ENCODE measurements at places on chromosomes 3 and 15.

DNA sequence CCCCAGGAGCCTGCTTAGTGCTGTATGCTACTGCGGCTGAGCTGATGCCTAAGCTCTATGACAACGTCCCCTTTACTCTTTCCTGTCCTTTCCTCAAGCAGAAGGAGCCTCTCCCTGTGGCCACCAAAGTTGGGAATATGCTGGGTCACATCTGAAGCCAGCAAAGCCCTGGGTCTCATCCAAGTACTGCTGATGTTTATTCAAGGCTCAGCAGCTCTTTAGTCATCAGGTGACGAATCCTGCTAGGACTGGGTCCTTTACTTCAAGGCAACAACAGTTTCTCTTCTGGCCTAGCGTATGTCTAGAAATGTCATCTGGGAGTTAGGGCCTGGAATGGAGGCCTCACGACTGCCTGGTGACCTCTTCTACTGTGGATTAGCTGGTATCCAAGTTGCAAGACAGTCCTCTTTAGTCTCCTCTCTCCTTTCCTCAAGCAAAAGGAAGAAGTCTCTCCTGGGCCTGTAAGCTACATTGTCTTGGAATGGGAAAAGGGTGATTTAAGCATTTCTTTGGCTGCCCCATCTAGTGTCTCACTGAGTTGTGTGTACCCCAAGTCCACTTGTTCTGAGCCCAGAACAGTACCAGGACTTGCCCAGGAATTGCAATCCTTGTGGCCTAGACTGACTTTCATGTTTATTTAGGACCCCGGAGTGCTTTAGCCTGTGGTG, 63.9 kb downstream of the TNFAIP8L3 start:
- DNase-seq: no peak

- no peak for DNase-seq
Observed at GRCh38 chr3:116059421-116060096, 385.7 kb downstream of the LSAMP start.

- DNase-seq: no peak
Observed at GRCh38 chr15:26772154-26773066, at the start of gene GABRB3. Gene GABRB3, minus strand, starts transcription at chr15:26773066.

DNA sequence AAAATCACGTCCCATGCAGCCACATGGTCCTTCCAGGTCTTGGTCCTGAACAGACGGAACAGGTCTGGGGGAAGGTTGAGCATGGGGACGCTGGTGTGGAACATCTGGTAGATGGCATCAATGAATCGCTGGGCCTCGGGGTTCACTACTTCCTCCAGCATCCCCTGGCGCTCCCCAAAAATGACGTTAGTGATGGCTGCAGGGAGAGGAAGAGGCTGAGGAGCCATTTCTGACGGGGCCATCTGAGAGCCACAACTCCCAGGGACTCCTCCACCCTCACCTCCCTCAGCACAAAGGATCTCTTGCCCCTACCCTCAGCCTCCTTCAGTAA, 23.7 kb downstream of the CYP11A1 start:
- no peak for DNase-seq

DNA sequence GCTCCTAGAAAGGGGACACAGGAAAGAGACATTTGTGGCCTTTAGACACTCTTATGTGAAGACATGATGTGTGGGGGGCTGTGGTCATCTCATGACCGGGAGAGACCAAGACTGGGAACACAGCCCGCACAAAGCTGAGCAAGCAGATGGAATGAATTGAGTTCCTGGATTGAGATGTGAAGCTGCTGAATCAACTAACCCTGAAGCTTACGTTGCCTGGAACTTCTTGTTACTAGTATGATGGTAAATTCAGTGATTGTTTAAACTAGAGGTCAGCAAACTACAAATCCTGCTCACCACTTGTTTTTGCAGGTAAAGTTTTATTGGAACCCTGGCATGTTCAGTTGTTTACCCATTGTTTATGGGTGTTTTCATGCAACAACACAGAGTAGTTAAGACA, 83.4 kb upstream of the BHLHE40 start:
- no peak for DNase-seq

- DNase-seq: no peak
Observed at GRCh38 chr15:58384667-58385066, 47.1 kb upstream of the LIPC start.

DNA sequence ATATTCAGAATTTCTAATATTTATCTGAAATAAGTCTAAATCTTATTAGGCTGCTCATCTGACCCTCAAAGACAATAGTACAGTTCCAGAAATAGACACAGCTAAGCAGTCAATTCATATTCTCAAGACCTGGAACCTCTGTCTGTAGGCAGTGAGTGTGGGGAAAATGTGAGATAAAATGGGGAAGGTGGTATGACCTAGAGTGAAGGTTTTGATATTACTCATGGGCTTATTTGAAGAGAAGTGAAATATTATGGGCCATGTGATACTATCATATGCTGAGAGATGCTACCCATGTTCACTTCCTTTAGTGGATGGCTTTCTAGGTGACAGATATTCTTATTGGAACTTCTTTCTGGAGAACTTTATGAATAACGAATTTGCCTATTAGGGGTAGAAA, 33.5 kb downstream of the TGFBR2 start:
- DNase-seq: peak; percentile 69

- no peak for DNase-seq
Observed at GRCh38 chr3:81516042-81516441, 245.4 kb downstream of the GBE1 start.

GRCh38 chr3:74591946-74592345, 22.5 kb downstream of the CNTN3 start:
- peak; percentile 33 for DNase-seq

DNA sequence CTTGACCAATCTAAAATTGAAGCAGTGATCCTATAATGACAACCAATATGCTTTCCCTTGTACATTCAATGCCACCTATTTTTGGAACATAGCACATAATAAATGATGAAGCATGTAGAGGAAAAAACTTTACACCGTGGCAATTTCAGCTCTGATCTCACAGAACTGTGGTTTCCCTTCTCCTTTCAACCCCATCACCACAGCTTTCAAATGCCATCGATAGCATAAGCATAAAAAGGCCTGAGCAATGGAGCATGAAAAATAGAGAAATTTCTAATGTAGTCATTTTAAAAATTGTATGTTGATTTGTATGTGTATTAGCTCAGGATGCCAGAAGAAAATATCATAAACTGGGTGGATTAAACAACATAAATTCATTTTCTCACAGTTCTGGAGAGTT, 406.0 kb upstream of the TMCO5A start:
- DNase-seq: no peak

- no peak for DNase-seq
Observed at GRCh38 chr3:29850641-29851040, 569.8 kb downstream of the RBMS3 start.

DNA sequence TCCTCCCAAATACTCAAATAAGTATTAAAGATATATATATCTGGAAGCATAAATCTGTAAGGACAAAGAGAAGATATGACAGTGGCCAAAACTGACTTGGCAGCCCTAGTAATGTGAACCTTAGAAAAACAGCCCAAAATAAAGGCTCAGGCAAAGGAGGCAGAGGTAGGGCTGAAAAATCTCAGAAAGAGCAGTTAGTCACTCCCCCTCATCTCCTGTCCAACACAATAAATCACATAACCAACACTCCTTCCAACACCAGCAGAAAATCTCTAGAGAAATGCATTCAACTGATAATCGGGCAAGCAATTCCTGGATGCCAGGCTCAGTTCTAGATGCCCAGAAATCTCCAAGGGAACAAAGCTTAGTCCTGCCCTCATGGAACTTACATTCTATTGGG, 22.1 kb upstream of the CHRM5 start:
- DNase-seq: no peak

GRCh38 chr15:40957581-40958051, 4.3 kb downstream of the CHAC1 start:
- DNase-seq: no peak

All from MV-4-11 (cell line).